ENCODE measurements at places on chromosomes 12 and 14.

DNA sequence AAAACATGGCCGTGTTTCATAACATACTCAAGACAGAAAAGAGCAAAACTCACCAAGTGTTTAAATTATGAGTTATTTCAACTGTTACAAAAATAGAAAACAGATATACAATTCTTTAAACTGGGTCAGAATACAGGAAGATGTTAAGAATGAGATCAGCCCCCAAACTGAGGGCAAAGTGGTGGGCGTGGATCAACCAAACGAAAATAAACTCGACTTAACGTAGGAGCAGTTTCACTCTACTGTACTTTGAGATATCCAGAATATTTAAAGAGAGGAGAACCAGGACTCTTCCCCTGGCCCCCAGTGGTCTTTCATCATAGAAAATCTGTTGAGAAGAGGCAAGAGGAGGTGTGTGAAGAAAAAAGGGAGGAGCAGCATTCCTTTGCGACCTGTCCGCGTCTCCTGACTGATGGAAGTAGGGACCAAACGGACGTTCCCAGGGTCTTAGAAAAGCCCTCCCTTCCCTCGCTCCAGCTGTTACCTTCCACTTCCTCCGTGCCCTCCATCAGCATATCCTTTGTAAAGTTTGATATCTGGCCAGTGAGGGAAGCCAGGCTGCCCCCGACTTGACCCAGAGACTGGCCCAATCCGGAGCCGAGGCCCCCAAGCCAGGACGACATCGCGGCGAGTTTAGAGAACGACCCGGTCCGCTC, 668 bp downstream of the TRIP11 start:
- no peak for DNase-seq

DNA sequence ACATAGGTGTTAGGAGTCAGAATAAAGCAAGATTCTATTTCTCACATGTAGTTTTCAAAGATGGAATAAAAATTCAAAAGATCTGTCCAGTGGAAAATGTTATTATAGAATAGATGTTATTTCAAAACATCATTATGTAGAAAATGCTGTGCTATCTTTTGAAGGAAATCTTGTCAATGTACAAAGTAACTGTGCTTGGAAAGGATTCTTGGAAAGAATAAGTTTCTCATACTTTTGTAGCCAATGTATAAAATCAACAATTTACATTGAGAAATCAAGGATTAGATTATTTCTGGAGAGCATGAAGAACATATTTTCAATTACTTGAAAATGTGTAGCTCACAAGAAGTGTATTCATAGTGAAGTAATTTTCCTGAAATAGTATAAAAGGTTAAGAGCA, 532.5 kb upstream of the MGAT4C start:
- DNase-seq, result no peak

DNA sequence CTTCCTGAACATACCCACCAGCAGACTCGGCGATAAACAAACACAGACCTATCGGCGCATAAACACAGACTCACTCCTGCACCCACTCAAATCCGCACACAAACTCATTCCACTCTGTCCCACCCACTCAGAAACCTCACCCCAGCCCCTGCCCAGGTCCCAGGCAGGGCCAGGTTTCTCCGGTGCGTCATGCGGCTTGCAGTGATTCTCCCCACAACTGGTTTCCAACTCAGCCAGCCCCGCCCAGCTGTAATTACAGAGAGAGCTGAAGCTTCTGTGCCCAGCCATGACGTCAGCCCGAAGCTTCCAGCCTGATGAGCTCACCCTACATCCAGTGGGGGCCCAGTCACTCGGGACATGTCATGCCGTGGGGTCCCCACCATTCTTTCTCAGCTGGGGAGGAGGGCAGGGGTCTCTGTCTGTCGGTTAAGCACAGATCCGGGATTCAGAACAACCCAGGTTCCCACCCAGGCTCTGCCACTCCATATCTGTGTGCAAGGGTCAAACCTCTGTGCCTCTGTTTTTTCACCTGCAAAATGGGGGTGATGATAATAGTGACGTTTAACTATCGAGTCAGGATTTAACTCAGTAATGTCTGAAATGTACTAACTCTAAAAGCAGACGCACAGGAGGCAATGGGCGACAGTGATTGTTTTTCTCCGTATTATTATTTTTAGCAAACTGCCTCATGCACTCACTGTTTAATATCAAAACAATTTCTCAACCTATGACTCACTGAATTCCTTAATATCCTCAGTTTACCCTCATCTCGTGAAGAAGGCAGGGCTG, 2.3 kb upstream of the HSPB8 start:
- no peak for DNase-seq

GRCh38 chr14:49988080-49988990, 95.5 kb downstream of the ARF6 start:
- DNase-seq, result no peak

GRCh38 chr14:95238487-95239298, 81.0 kb downstream of the CLMN start:
- no peak for DNase-seq
